Omental fat pad (tissue), 4 donors: ENCODE measurements at places on chromosomes 11 and 22.

DNA sequence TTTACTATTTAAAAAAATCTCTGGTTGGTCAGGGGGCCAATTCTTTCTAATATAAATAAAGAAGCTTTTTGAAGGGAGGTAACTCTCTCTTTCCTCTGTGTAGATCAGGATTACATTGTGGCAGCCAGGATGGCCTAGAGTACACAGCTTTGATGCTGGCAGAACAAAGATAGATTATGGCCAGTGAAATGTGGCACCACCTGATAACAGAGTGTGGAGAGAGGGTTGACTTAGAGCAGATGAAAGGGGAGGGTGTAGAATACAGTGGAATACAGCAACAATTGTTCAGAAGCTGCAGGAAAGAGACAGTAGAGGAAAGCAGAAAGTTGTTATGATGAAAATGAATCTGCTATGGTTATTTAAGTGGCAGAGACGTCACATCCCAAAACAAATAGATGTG lies 99.0 kb downstream of the FAR1 start:
- no peak for DNase-seq

DNA sequence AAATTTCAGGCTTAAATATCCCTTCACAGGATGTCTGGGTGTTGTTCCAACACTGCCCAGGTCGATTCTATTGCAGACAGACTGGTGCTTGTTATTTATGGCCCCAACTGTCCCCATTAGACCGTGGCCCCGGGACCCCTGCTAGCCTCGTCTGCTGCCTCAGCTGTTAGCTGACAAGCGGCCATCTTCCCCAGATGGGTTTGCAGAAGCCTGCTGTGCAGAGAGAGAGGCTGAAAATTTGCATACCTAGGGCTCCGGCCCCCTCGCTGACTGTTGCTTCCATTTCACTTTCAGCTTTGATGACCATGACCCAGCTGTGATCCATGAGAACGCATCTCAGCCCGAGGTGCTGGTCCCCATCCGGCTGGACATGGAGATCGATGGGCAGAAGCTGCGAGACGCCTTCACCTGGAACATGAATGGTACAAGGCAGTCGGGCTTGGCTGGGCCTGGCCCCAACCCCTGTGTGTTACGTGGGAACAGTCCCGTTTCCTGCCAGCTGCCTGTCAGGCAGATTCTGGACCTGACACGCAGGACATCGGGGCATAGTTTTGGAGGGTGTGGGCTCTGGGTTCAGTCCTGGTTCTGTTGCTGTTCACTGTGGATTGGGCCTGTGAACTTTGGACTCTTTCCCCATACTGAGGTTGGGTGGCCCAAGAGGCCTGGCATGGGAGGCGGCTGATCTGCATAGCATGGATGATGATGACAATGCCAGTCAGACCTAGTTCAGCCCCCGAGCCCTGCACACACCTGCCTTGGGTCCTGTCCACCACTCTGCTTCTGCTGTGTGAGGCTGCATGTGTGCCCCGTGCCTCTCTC lies 16.4 kb downstream of the SMARCB1 start:
- DNase-seq = no peak

DNA sequence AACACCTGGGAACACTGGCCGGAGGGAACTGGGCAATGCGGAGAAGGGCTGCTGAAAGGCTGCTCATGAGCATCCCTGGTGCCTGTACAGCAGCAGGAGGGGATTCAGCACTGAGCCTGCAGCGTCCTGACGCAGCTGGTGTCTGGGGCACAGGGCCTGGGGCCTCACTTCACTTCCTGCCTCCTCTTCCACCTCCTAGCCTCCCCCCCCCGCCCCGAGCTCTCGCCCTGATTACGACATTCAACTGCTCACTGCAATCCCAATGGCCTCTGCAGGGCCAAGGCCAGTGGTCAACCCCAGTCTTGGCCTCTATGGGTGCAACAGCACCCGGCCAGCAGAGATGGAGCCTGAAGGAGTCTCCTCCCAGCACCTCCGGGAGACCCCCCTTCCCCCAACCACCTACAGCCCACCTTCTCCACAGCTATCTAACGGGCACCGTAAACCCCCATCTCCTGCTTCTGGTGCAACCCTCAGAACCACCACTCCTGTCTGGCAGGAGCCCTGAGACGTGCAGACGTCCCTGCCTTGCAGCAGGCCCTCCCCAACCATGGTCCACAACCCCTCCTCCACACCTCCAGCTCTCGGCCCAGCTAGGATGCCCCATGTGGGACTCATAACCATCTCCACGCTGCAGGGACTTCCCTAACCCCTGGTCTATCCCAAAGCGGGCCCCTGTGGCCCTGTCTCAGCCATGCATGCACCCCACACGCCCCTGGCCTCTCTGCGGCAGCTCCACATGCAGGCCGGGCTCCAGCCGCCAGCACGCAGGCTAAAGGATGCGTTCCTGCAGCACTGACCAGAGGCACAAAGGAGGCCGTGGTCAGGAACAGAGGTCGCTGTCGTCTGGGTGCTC lies 38.2 kb downstream of the BRD1 start:
- no peak for DNase-seq

GRCh38 chr11:3164552-3165151 lies 458 bp downstream of the OSBPL5 start:
- no peak for DNase-seq

DNA sequence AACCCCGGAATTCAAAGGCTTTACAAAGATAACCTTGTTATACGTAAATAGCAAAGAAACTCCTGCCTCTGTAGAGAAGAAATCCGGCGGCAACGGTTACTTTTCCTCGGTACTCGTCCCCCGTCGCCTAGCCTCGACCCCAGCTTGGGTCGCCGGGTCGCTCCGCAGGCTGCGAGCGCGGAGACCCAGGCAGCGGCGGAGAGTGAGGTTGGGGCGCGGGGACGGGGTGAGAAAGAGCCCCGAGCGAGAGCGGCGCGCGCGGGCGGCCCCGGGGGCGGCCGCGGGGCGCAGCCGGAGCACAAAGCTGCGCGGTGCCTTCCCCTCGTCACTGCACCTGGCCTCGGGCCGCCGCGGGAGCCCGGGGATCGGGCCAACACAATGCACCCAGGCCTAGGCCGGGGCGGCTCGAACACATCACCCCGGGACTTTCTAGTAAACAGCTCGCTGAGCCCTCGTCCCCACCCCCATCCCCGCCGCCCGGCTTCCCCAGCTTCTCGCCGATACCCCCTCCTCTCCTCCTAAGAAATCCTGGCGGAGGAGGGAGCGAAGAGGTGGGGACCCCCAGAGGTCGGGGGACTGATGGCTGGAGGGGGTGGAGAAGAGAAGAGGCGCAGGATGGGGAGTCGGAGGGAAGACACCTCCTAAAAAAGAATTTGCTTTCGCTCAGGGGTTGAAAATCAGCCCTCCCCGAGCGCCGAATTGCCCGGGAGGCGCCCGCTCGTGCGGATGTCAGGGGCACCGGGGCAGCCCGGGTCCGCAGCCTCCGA lies 845 bp downstream of the MPPED2 start:
- DNase-seq = no peak

DNA sequence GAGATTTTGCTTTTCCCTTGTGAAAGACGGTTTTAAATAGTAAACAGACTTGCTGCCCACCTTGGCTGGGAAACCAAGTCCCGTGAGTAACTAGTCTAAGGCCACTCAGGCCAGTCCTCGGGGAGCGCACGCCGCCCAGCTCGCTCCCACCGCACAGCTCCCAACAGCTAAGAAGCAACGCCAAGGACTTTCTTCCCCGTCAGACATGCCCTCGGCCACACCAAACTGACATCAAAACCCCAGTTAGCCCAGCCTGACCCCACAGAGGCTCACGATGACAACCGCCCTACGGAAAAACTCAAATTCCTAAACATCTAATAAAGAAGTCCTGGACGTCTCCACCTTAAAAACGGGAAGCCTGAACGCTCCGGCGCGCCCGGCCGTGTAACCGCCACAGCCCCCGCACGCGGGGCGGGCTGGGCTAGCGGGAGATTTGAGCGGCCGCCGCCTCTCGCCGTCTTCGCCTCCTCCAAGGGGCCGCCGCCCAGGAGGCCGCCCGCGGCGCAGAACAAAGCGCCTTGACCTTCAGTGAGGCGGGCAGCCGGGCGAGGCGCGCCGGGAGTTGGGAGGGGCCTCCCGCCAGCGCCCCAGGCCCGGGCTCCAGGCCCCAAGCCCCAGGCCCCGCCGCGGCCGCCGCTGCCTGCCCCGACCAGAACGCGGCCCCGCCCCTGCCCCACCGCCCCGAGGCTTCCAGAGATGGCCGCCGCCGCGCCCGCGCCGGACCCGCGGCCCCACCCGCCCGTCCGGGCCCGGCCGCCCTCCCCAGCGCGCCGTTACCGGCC lies 486 bp downstream of the NAP1L4 start:
- DNase-seq = peak; percentile 29

- DNase-seq = no peak
These were observed 28.3 kb upstream of the GRAMD4 start for GRCh38 chr22:46591930-46592329.

- DNase-seq = no peak
These were observed 14.3 kb downstream of the TP53AIP1 start for GRCh38 chr11:128928400-128928799.
